ENCODE measurements at places on chromosomes 16 and 17.

- DNase-seq, result no peak
Measured at GRCh38 chr17:32875923-32876416, 954 bp downstream of the MYO1D start.

DNA sequence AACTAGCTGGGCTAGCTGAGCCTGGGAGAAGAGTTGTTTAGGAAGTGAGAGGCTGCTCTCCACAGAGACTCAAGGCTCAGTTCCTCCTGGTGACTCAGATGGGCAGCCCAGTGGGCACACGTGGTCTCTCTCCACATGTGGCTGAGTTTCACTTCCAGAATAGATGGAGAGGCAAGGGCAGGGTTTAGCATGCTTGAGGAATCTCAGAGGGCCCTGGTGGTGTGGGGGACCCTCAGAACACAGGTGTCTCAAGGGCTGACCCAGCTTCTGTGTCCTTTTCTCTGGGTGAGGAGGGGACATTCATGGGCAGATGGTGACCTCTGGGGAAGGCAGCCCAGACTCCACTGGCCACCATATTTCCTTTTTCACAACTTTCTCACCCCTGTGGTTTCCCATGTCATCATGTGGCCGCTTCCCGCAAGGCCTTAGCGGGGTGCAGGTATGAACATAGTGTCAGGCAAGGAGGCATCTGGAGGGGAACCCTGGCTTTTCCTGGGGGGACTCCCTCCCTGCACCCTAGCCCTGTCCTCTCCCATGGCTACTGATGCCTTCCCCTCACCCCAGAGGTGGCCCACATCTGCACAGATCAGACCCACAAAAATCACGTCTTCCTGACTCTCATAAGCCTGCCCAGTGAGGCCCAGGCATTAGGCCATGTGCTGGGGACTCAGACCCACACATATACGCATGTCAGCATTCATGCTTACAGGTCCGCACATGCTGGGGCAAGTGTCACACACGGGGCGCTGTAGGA is 3.3 kb downstream of the GRN start:
- no peak for DNase-seq

DNA sequence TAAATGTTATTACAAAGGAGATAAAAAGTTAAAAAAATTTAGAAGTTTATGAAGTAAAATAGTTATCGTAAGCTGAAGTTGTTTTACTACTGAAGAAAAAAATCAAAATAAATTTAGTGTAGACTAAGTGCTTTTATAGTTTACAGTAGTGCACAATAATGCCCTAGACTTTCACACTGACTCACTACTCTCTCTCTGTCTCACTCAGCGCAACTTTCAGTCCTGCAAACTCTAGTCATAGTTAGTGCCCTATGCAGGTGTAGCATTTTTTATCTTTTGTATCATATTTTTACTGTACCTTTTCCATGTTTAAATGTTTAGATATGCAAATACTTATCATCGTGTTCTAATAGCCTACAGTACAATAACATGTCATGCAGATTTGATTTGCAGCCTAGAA is 17.7 kb upstream of the TOM1L1 start:
- DNase-seq, result no peak

DNA sequence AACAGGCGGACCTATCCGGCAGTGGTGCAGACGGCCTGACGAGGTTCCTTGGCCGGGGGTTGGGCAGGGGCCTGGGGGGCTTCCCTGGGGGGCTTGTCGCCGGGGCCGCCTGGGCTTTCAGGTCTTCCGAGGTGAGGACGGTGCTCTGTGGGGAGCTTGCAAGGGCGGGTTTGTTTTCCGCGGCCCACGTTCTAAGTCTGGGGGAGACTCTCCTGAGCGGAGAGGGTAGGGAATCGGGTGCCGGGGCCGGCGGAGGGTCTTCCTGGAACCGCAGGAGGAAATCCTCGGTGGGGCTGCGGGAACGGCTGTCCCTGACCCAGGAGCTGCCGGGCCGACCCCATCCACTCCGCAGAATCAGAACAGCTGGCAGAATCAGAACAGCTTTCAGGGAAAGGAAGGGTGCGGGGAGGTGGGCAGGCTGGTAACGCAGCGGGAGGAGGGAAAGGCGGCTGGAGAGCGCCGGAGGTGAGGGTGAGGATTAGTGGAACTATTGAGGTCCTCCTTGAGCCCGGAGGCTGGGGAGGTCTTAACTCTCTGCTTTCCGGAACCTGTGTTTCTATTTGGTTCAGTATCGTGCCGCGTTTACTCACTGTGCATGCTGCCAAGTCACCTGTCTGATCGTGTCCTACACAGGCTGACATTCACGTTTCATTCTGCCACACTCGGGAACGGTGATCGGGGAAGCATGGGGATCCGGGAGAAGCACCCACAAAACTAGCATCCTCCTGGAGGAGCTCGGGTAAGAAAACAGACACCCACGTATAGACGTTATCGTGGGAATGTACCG is 28.9 kb downstream of the CPSF4L start:
- no peak for DNase-seq

- peak; percentile 61 for DNase-seq
Measured at GRCh38 chr17:77385750-77386501, 245.2 kb downstream of the SEC14L1 start.
